ENCODE measurements at places on chromosomes 2 and 18. TPM values are rescaled to one million over a fixed set of nuclear protein-coding genes. Genes with fewer than 3 reads are reported as not detected.

- DNase-seq = no peak
These were observed 1.8 kb downstream of the TMEM131 start for GRCh38 chr2:97993926-97994325.

The CIAO1 gene
- 135 TPM for total RNA-seq

GRCh38 chr2:85061896-85062295 lies 71.3 kb upstream of the TCF7L1 start:
- DNase-seq = no peak

DNA sequence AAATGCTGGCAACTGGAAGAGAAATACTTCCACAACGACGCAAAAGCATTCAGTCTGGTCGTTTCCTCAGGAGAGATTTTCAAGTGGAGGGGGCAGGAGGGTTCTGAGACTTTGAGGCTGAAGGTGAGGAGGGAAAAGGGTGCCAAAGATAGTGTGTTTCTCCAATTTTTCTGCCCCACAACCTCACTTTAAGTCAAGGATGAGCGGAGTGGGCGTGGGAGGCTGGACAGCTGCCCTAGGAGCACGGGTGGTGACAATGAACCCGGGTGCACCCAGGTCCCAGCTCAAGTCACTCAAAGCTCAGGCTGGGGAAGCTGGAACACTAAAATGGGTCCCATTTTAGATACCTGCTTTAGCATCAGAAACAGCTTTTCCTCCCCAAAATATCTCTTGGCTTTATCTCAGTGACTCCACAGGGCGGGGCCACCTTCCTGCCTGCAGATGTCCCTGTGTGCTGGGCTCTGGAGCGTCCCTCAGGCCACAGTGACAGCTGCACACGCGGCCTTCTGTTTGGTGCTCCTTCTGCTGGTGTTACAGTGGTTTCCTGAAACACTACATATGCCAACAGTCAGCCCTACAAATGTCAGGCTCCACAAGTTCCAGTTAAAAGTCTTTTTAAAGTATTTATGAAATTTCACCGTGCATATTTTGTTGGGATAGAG lies 1.4 kb upstream of the MBP start:
- DNase-seq = no peak

GRCh38 chr2:170465241-170465640 lies 249.9 kb upstream of the SP5 start:
- DNase-seq = no peak

- DNase-seq = no peak
These were observed 148.6 kb downstream of the KLHL14 start for GRCh38 chr18:32624182-32624723.

The SAG gene
- total RNA-seq = 0.45 TPM

The TMEM247 gene
- total RNA-seq = 2.6 TPM

DNA sequence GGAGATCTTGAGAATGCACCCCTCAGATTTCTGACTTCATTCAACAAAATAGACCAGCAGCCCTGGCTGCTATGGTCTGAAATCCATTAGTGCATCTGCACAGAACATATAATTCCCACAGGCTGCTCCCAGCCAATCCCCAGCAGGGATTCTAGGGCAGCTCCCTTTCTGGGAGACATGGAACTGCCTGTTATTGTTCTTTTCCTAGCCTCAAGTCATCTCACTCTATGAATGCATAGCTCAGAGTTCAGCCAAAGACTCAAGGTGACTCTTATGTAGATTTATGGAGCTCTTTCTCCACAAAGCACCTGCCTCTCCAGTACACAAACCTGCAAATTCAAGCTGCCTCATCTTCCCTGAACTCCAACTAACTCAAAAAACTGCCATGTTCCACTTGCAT lies 241.9 kb downstream of the WDPCP start:
- no peak for DNase-seq

DNA sequence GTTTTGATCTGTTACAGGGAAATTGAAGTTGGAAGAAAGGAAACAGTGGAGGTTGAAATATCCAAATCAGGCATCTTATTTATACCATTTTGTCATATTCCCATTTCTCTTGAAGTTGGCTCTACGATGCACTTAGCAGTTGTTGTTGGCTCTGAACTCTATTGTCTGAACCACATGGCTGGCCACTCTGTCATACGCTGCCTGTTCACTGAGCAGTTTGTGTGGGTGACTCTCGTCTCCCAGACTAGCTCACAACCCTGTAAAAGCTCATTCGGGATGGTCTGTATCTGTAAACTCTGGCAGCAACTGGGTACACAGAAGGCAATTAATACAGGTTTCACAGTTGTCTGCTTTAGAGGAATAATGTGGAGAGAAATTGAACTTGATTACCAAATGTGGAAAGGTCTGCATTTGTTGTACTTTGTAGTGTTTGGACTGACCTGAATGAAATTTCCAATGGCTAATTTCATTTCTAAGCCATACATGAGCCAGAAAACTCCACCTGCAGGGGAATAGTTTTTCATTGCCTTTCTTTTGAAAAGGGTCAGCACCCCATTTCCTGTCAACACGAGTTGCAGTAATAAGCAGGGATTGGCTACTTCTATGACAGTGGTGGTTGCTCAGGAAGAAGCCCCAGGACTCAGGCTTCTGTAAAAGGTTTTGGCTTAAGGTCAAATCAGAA lies 378.2 kb downstream of the OSR1 start:
- no peak for DNase-seq

DNA sequence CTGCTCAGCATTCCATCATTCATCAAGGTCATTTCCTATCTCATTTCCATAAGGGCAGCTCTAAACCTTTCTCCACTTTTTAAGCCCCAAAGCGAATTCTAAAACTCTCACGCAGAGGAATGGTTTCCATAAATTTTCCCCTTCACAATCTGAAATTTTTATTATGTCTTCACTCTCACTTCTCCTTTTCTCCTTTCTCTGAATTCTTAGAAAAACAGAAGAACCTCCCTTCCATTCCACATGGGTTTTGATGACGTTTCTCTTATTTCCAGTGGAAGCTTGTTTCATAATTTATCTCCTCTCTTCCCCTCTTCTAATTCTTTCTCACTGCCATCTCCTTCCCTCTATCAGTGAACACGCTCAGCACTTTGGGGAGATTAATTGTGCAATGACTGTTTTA lies 97.3 kb downstream of the SPATS2L start:
- no peak for DNase-seq

- no peak for DNase-seq
These were observed 1.2 kb downstream of the THAP4 start for GRCh38 chr2:241635756-241636155.

DNA sequence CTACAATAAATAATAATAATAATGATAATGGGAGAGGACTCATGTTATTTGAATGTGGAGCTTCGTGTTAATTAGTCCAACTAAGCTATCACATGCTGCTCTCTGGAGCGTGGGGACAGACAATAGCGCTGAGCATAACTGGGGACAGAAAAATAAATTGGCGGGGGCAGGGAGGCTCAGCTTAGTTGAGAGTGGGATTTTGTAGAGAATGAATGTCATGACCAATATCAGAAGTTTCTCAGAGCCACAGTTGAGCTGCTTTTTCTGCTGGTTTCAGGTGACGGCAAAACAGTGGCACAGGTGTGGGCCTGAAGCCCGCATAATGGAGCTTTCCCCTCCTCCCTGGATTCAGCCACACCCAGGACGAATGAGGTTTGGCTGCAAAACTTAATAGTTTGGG lies 111.1 kb upstream of the CAB39 start:
- no peak for DNase-seq

The RASGRP3 gene
- total RNA-seq = 0.73 TPM

DNA sequence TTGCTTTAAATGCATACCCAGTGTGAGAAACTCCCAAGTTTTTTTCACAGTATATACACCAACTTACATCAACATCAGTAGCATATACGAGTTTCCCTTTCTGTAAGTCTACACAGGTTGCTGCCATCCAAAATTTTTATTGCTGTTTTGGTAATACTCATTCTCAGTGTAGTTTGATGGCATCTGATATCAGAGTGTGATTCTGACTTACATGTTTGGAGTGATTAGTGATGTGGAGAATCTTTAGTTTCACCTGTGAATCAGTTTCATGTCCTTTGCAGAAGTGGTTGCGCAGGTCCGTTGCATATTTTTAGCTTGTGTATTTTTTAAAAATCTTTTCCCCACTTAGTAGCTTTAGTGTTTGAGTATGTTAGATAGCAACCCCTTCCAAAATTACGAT lies 50.1 kb downstream of the CCDC74A start:
- DNase-seq = no peak

- DNase-seq = no peak
These were observed 129.4 kb upstream of the CNTNAP5 start for GRCh38 chr2:123895651-123896050.

DNA sequence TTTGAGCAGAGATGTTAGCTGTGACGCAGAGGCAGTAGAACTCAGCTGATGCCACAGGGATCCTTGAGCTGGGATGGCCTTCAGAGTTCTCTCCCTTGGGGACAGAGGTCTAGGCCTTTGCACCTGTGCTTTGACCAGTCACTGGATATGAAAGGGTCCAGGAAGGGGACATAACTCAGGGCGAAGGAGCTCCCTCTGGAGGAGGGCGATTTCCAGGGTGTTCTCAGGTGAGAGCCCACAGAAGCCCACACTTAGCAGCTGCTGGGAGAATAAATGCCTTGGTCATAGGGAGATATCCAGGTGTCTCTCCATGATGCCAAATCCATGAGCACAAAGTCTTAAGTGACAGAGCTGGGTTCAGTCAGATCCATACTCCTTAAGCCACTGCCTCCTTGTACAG lies 369.2 kb downstream of the NYAP2 start:
- DNase-seq = no peak

GRCh38 chr2:181948227-181948626 lies 37.4 kb upstream of the PPP1R1C start:
- DNase-seq = no peak

DNA sequence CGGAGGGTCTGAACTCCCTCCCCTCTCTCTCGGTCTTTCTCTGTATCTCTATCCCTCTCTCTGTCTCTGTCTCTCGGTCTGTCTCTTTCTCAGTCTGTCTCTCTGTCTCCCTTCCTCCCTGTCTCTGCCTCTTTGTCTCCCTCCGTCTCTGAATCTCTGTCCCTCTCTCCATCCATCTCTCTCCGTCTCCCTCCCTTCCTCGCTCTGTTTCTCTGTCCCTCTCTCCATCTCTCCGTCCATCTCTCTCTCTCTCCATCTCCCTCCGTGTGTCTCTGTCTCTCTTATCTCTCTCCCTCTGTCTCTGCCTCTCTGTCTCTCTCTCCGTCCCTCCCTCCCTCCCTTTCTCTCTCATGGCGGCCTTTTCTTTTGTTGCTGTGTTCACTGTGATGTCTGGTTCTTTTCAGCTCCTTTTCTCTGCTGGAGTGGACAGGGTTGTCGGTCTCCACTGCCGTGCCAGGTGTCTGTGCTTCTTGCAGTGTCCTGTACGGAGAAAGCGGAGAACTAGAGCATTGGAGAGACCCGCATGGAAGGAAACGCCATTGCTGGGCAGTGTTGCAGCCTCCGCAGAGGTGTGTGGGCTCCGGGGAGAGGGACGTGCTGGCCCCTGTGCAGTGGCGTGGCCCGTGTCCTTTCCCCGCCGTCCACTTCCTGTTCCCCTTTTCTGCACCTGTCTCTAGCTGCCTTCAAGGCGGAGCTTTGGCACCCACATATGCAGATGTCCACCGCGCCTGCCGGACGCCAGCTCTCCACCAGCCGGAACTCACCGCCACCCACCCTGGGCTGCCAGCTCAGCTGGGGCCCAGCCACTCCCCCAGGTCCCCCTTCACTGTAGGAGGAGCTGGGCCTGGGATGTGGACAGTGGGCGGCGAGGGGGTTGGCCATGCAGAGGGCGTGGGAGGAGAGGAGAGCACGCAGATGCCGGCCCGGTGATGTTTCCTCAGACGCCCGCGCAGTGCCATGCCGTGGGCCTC lies 113.1 kb downstream of the NFATC1 start:
- DNase-seq = no peak

DNA sequence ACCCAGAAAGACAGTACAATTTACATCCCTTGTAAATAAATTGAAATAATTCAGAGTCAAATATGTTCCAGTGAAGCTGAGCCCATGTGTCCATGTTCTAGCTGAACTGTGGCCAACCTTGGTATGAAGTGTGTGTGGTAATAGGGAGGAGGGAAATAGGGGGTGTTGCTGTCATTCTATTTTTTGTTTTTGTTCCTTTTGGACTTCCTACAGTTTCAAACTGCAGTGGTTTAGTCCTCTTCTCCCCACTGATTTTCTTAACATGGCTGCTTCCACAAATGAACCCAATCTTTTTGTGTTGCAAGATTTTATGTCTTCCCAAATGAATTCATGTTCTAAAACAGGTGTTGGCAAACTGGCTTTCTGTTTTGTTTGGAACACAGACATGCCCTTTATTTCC lies 156.9 kb downstream of the CCBE1 start:
- DNase-seq = no peak

GRCh38 chr18:76838182-76838581 lies 15.8 kb downstream of the ZNF236 start:
- DNase-seq = no peak

- DNase-seq = no peak
These were observed 183.2 kb downstream of the KCNS3 start for GRCh38 chr2:18061717-18062116.

The PROKR1 gene
- 0.40 TPM for total RNA-seq

DNA sequence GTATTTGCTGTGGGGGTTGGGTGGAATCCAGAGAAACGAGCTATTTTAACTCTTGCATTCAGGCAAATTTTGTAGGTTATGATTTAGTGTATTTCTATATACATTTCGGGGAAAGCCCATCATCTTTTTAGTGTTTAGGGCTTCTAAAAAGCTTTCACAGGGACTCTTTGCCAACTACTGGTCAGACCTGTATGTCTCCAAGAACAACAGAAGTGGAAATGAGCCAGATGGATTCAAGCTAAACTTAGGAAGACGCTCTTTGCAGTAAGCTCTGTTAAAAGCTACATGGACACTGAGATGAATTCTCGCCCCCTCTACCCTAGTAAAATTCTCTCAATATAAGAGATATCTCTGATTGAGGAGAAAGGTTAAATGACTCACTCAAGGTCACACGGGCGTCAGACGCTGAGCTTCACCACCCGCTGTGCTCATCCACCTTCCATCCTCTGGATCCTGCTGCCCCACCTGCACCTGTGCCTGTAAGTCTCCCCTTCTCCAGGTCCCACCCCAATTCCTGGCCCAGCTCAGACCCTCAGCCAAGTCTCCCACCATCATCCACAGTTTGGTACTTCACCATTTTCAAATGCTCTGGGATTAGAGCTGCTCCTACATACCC lies 85.6 kb downstream of the MARCHF4 start:
- peak; percentile 22 for DNase-seq

DNA sequence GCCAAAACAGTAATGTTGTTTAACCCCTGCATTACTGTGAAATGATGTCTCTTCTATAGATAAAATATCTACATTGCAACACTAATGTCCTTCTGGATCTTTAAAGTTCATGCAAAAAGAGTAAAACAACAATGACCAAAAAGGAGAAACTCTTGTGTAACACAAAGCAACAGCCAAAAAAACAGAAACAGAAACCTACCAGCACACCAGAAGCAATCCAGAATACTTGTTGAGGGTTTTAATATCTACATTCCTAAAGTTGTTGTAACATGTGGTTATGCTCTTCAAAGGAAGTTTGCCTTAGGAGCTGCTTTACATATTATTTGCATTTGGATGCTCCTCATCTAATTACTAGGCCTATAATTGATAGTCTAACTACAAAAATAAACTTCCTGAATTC lies 157.2 kb downstream of the BABAM2 start:
- DNase-seq = no peak

The ZNF513 gene
- 9.0 TPM for total RNA-seq

- DNase-seq = no peak
These were observed 103.9 kb upstream of the FHL2 start for GRCh38 chr2:105502625-105503334.

GRCh38 chr2:46836295-46837111 lies 79.1 kb downstream of the MCFD2 start:
- DNase-seq = no peak

GRCh38 chr18:1965541-1965940 lies 605.8 kb downstream of the METTL4 start:
- DNase-seq = no peak

Measured in prostate gland (tissue), 2 donors.